ENCODE measurements at places on chromosomes 7 and 10.

- DNase-seq, result no peak
Observed at GRCh38 chr10:73762915-73763314, 18.7 kb downstream of the SEC24C start.

DNA sequence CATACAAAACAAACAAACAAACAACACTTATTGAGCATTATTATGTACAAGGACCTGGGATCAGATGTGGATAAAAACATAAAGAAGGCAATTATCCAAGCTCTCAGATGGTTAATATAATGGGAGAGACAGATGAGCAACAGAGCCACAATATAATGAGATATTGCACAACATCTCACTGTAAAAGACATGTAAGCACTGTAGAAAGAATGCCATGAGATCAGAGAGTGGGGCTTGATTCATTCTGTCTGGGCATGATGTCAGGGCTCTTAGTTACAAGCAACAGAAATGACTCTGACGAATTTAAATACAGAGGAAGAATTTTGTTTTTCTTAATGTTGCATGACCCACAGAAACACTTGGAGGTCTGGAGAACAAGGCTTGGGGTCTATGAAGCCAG, 164.7 kb upstream of the PLXDC2 start:
- no peak for DNase-seq

DNA sequence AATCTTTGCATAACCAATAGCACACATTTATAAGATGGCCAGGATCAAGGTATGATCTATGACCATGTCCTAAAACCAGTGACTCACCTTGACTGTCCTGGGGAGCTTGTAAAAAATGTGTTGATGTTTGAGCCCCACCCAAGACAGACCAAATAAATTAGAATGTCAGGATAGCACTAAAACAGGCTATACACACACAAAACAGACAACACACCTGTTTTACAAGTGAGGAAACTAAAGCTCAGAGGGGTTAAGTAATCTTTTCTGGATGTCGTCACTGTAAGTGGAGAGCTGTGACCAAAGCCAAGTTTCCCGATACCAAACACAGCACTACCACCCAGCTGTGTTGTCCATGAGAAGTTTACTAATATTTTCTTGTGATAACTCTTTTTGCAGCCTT, 84.5 kb downstream of the AVL9 start:
- DNase-seq, result no peak

GRCh38 chr7:155298288-155298833, 683 bp downstream of the INSIG1 start:
- DNase-seq, result no peak
